ENCODE measurements at places on chromosomes 2 and 18.

GRCh38 chr2:62475172-62476011 is 30.6 kb downstream of the TMEM17 start:
- peak; percentile 61 for DNase-seq

DNA sequence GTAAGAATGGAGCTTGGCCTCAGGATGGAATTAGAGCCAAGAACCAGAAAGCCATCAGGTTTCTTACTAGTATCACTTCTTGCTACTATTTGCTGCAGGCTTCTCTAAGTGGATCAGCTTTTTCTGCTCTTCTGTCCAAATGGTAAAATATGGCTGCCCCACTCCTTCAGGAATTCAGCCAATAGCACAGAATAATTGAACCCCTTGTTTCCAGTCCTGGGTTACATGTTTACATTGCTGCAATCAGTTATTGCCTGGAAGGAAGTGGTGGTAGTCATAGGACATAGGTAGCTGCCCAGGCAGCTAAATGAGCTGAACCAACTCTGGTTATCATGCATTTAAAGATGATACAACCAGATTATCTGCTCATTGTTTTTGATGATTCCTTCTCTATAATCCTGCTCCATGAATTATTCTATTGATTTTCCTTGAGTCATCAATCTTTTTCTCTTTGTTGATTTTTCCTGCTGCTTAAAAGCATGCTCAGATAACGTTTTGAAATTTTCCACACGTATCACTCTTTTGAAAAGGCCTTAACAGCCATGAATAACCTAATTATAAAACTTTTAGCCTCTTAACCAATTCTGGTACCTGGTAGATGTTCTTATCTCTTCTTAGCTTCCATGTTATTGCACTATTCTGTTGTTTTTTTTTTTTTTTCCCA is 12.6 kb downstream of the AGPS start:
- no peak for DNase-seq

DNA sequence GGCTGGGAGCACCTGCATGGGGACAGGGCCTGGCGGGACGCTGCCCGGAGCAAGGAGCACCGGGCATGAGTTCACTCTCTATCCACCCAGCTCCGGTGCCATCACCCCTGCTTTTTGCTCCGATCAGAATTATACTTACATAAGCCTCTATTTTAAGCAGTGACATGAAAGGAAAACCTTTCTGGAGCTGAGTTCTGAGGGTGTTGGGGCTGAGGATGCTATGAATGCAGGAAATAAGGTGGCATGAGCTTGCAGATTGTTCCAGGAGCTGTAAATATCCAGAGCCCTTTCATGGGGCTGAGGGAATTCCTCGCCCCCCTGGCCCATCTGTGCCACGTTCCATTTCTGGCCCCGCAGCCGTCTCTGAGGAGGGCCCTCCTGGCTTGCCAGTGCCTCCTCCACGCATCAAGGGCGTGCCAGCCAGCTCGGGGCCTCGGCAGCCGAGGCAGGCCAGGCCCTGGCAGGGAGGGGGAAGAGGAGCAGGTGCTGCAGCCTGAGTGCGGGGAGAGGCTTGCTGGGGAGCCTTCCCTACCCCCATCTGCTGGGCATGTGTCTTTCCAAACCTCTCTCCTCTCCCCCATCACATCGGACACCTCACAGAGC is 91.7 kb upstream of the MCFD2 start:
- no peak for DNase-seq

GRCh38 chr2:18074476-18074875 is 196.0 kb downstream of the KCNS3 start:
- DNase-seq: no peak

DNA sequence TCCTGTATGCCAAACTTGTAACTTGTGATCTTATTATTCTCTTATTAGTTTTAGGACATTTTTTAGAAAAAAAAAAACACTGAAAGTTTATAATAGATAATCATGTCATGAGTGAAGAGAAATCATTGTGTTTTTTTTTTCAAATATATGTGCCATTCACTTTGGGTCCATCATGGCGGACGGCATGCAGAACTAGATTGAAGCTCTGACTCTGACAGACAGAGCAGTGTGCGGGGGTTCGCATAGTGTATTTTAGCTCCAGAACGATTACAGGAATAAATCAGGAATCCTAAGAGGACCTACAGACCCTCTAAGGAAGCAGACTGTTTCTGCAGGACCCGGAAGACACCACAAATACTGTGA is 484.4 kb upstream of the REG3G start:
- no peak for DNase-seq

DNA sequence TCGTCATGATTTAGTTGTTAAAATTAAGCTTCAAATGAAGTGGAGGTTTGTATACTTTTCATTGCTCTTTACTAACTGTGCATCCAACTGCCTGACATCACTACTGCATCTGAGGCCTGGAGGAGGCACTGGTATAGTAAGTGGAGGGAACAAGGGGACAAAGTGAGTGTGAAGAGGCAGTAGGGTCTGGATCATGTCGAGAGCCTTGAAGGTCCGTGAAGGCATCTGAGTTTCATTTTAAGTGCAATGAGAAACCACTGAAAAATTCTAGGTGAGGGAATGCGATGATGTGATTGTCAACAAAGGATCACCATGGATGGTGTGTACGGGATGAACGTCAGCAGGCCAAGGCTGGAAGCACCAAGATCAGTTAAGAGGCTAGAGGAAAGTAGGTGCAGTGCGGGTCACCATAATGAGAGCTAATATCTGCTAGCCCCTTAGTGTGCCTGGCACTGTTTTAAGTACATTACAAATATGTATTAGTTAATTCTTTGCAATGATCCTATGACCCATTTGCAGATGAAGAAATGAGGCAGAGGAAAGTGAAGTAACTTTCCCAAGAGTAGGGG is 96.1 kb downstream of the CABYR start:
- DNase-seq: no peak

DNA sequence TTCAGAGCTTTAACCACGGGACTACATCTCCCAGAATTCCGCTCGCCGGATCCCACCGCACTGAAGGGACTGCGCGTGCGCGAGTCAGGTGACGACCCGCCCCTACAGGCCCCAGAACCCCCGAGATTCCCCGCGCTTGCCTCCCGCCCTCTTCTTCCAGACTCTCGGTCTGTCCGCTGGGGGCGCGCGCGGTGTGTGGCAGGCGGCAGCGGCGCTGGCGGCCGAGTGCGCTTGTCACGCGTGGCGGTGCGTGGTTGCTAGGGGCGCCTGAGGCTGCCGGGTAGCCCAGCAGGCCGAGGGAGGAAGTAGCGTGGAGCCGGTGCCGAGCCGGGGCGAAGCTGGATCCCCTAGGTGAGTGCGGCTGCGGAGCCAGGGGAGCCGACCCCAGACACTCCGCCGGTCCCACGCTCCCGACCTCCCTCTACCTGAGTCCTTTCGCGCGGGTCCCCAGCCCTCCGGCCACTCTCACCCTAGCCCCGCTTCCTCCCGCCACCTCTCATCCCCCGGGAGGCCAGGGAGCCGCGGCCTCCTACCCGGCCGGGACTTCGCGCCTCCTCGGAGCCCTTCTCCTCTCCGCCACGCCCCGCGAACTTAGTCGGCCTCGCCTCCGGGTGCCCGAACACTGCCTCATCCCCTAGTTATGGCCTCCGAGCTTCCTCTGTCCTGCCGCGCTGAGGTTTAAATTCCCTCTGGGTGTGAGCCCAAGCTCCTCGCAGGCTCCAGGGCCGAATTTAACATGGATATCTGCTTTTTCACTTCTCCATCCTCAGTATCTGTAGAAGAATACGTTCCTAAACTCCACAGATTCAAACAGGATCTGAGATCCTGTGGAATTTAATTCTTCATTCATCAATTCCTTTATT is at the start of gene TTLL4:
Gene TTLL4 (plus strand): TSS at position 149 of the 863 bp plus-strand sequence. CDS start 26,842 bp downstream, outside the sequence.
- DNase-seq: peak; percentile 97

DNA sequence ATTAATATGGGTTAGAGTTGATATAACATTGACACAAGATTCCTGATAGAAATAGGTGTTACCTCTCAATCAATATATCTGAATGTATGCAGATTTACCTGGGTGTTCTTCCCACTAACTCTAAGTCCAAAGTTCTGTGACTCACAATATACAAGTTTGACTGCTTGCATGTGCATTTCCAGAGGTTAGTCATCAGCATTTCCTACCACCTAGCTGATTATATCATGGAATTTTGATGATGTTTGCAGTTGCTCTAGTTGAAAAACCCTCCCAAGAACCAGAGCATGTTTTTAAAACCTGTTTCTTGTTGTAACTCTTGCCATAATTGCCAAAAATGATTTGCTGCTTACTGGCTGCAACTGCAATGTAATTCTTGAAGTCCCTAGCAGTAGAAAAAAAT is 15.0 kb upstream of the DSG1 start:
- DNase-seq: no peak

DNA sequence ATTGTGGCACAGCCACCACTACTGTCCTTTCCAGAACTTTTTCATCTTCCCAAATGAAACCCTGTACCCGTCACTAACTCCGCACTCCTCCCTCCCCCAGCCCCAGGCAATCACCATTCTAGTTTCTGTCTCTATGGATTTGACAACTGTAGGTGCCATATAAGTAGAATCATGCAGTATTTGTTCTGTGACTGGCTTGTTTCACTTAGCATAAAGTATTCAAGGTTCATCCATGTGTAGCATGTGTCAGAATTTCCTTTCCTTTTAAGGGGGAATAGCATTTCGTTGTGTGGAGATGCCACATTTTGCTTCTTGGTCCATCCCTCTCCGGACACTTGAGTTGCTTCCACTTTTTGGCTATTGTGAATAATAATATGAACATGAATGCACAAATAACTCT is 842 bp upstream of the CKAP2L start:
- no peak for DNase-seq

DNA sequence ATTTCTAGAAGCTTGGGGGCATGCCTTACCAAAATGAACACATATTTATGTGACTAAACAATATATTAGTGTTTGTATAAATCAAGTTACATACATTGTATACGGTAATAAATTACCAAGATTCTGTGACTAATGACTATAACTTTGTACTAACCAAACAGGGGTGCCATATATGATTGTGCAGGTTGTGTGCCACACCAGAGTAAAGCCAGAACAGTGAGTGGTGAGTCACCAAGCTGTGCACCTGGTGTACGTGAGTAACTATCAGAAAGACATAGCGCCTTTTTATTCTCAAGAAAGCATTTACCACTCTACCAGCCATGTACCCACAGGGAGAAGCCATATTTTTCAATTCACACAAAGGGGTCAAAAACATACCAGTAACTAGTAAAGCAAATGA is 453.2 kb upstream of the PIK3C3 start:
- no peak for DNase-seq

GRCh38 chr2:37564356-37564755 is 107.1 kb downstream of the CDC42EP3 start:
- no peak for DNase-seq

DNA sequence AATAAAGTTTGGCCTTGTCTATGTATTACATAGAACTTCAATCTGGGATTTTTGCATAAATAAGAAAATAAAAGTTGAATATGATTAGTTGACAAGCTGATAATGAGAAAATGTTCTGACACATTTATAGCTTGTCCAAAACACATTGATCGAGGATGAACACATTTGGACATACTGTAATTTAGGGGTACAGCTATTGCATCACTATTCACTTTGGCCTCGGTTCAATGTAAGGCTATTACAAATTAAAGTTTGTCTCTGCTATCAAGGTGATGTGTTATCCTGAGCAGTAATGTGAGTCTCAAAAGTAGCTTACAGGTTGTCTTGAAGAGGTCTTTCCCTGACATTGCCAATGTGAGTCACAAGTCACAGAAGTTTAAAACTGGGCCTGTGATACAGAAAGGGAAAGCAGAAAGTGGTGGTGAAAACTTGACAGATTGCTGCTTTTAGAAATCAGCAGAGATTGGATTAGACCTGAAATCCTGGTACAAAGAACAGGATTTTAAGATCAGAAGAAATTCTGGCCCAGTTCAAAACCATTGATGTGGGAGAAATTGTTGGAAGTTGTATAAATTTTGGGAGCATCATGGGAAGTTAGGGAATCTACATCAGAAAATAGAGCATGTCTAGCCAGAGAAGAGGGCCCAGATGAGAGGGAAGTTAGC is 674.1 kb downstream of the NYAP2 start:
- no peak for DNase-seq

- DNase-seq: peak; percentile 95
Measured at GRCh38 chr2:201807452-201807999, 1.2 kb downstream of the CDK15 start.

DNA sequence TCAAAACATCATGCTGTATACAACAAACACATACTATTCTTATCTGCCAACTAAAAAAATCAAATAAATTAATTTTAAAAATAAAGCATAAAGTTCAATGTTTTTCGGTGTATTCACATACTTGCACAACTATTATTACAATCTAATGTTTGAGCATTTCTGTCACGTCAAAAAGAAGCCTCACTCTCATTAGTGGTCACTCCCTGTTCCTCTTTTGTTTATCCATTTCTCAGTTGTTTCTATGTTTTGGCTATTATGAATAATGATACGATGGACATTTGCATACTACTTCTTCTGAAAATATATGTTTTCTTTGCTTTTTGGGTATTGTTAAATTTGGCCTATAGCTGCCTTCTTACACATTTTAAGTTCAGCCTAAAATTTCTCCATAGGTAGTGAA is 773.0 kb upstream of the HS6ST1 start:
- DNase-seq: no peak

GRCh38 chr18:59481436-59481835 is 122.4 kb upstream of the LMAN1 start:
- peak; percentile 70 for DNase-seq

- no peak for DNase-seq
Measured at GRCh38 chr18:39424261-39424660, 1858.7 kb upstream of the CELF4 start.

- DNase-seq: peak; percentile 7
Measured at GRCh38 chr2:100321179-100321865, 979 bp downstream of the LONRF2 start.

DNA sequence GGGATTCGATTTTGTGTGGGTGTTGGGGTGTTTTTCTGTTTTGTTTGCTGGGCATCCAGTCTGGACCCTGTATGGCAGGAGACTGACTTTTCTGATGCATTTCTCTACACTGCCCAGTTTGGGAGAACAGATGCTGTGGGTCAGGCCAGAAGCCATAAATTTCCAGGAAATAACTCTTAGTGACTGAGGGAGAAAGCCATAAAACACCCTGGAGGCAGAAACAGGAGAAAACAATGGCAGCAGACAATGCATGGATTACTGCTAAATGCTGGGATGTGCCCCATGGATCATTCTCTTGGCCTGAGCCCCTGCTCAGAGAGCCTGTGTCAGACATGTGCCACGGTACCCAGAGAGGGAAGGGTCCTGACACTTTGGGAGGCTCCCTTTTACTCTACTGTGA is 133.6 kb upstream of the CAPN13 start:
- DNase-seq: no peak

DNA sequence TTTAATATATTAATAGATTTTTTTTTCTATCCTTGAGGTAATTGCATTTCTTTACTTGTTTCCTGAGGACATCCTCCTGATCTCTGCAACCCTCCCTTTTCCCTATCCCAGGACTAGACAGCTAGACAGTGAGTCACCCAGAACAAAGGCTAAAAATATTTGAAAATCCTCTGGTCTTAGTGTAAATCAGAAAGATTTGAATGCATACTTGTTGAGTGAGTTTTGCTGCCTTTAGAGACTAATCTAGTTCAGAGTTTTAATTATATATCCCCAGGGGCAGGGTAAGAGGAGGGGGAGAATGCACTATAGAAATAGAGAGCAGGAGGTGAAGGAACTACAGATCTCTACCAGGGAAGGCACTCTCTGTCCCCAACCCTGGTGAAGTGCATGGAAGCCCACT is 202.3 kb upstream of the TCF4 start:
- peak; percentile 97 for DNase-seq
